Tibial nerve (tissue), 4 donors: ENCODE measurements at places on chromosomes 16 and 17. TPM values are rescaled to one million over a fixed set of nuclear protein-coding genes. Genes with fewer than 3 reads are reported as not detected.

Gene OTOP3
- total RNA-seq = not detected

Gene CFAP97D1
- total RNA-seq = 0.42 TPM

Gene C1QTNF8
- total RNA-seq = not detected

Gene KCNG4
- not detected for total RNA-seq

Gene SNAI3
- 0.98 TPM for total RNA-seq

Gene AOC3
- 74.1 TPM for total RNA-seq

Gene SYCE1L
- total RNA-seq = not detected

Gene OMG
- not detected for total RNA-seq

Gene ATP2A1
- total RNA-seq = 0.20 TPM

Gene TP53TG3C
- 1.8 TPM for total RNA-seq

Gene TMC6
- total RNA-seq = 57.0 TPM

Gene CACNG5
- not detected for total RNA-seq

Gene SLC35G6
- total RNA-seq = not detected

Gene PRR15L
- total RNA-seq = not detected

Gene CCDC200
- total RNA-seq = not detected

Gene VTN
- 1.7 TPM for total RNA-seq

Gene FOXL1
- 6.9 TPM for total RNA-seq

Gene ITGAX
- total RNA-seq = 9.3 TPM

Gene GSG1L2
- total RNA-seq = not detected

Gene MILR1
- total RNA-seq = 6.7 TPM

Gene RAP1GAP2
- total RNA-seq = 18.2 TPM

Gene MEIOB
- not detected for total RNA-seq

Gene NDEL1
- total RNA-seq = 63.6 TPM

Gene TMEM220
- 4.5 TPM for total RNA-seq

Gene CCDC144A
- total RNA-seq = 27.3 TPM

Gene ZCCHC14
- total RNA-seq = 45.8 TPM

Gene AARSD1
- total RNA-seq = 28.4 TPM

Gene CHST5
- 0.30 TPM for total RNA-seq

Gene KRTAP9-8
- total RNA-seq = not detected

Gene TEDC2
- total RNA-seq = not detected

Gene PROCA1
- 2.1 TPM for total RNA-seq

Gene GLG1
- total RNA-seq = 161 TPM

Gene SMIM36
- total RNA-seq = not detected

Gene USP7
- total RNA-seq = 114 TPM

Gene KRT36
- total RNA-seq = not detected

Gene ENO3
- total RNA-seq = 8.4 TPM

Gene EMP2
- total RNA-seq = 72.1 TPM

Gene ATP2C2
- total RNA-seq = not detected

Gene TOP2A
- total RNA-seq = 3.9 TPM

Gene KCTD5
- 19.9 TPM for total RNA-seq

Gene CALCOCO2
- 302 TPM for total RNA-seq

Gene ZBTB4
- total RNA-seq = 63.6 TPM

Gene IRF8
- 23.4 TPM for total RNA-seq

Gene CNGB1
- total RNA-seq = not detected

Gene TMC5
- not detected for total RNA-seq

Gene RPS2
- total RNA-seq = 1,796 TPM

Gene PSMC3IP
- total RNA-seq = 6.5 TPM

Gene LGALS9B
- total RNA-seq = not detected

Gene BAIAP2
- total RNA-seq = 66.7 TPM

Gene SULT1A2
- not detected for total RNA-seq
